Omental fat pad (tissue), 4 donors: ENCODE measurements at places on chromosomes 7 and 10. TPM values are rescaled to one million over a fixed set of nuclear protein-coding genes. Genes with fewer than 3 reads are reported as not detected.

PODXL gene
- total RNA-seq, result 71.9 TPM

ASAH2 gene
- total RNA-seq, result 0.37 TPM

BHLHA15 gene
- total RNA-seq, result not detected

GDF10 gene
- total RNA-seq, result 0.75 TPM
